ENCODE measurements at places on chromosomes 5 and 9. TPM values are rescaled to one million over a fixed set of nuclear protein-coding genes. Genes with fewer than 3 reads are reported as not detected.

GRCh38 chr9:102631559-102631958, 363.6 kb upstream of the CYLC2 start:
- no peak for DNase-seq

DNA sequence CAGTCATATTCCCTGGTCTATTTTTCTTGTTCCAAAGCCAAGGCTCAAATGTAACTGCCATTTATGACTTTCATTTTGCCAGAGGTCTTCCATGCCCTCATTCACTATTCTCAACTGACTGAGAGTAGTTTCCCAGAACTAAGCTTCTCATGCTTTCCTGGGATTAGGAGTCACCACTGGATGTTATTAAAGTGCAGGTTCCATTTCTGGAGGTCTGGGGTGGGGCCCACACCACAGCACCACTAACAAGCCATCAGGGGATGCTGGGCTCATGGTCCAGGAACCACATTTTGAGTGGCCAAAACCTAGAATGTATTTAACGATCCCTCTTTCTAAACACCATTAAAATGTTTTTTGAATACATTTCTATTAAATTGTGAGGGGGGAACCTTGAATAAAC, 677.6 kb downstream of the SEMA5A start:
- DNase-seq: no peak

Gene HAPLN1
- total RNA-seq: 1.5 TPM

- DNase-seq: no peak
Observed at GRCh38 chr9:137194388-137194787, 5.9 kb downstream of the SSNA1 start.

GRCh38 chr5:17412760-17413671, 85.0 kb upstream of the TAF11L2 start:
- no peak for DNase-seq

GRCh38 chr5:82276800-82277612, 1.1 kb downstream of the RPS23 start:
- no peak for DNase-seq

Measured in lung (tissue), 17 donors.